Osteoblast (primary cell): ENCODE measurements at places on chromosomes 3 and 15. TPM values are rescaled to one million over a fixed set of nuclear protein-coding genes. Genes with fewer than 3 reads are reported as not detected.
A peak's percentile ranks its signal among the peaks of the same experiment; 100 is the strongest.

DNA sequence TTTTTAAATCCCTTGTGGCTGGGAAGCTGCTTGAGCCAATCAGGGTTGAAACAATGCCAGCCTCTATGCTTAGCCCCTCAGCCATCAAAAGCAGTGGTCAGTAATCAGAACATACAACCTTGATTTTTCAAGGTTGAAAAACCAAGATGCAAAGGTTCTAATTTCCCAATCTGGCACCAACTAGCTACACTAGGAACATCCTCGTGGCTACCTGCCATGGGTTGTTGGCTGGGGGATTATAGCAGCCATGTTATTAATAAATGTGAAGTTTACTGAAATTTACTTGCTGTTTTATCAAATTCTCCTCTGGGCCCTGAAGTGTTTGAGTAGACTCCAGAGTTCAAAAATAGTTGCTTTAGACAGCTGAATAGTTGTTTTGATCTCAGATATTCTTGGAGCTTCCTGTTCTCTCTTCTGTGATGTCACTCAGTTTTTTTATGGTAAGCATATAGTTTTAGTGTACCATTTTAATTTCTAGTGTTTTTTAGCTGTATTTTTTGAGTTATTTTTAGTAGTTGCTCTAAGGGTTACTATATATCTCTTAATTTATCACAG, 31.9 kb downstream of the PCCB start:
- no peak for DNase-seq

The CCR9 gene
- total RNA-seq: not detected in 2 replicates

The GOLGA8O gene
- 0.88 and 1.1 TPM in 2 replicates for total RNA-seq

DNA sequence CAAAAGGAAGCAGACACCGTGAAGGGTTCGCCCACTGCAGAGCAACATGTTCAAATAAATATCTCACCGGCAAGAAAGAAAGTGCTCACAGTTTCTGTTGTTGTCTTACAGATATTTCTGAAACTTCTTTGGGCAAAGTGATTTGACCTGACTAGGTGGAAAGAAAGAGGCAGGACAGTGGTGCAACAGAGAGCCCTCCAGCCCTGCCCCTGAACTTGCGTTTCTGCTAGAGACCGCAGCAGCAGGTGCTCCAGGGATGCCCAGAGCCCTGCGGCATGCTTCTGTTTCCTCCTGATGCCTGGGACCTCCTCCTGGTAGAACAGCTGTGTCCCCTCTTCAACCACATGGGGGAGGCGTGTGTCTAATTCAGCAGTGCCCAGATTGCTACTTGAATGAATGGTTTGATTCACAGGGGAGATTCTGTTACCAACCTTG, 123.4 kb downstream of the ATP10A start:
- DNase-seq: peak; percentile 83

DNA sequence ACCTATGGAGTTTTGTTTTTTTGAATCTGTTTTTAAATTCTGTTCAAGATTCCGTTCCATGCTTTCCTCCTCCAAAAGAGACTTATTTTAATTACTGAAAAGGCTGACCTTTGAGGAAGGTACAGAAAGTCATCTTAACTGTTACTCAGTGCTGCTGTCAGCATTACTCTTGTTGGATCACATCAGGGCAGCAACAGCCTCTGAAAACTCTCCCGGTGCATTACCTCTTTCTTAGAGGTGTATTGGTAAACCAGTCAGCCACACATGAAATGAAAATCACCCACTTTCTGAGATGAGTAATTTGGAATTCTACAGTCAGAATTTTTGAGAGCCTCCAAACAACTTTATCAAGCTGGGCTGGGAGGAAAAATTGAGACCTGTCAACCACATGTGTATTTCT, 88.5 kb upstream of the LIMD1 start:
- DNase-seq: no peak

The ATP13A5 gene
- total RNA-seq: not detected in 2 replicates

DNA sequence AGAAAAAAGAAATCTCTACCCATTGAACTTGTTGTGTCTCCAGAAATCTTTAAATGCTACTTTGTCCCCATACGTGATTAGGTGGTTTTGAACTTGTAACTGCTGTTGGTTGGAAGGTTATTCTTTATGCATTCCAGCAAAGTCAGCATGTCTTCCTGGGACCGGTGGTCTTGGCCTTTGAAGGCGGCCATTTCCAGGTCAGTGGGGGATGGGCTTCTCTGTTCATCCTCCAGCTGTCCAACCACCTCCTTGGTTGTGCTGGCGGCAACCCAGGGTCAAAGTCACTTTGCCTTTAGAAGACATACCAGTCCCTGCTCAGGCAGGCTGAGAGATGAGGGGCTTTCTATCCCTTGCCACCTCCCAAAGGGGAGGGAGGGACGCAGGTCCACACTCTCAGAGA, 37.9 kb upstream of the ARL8B start:
- DNase-seq: no peak

DNA sequence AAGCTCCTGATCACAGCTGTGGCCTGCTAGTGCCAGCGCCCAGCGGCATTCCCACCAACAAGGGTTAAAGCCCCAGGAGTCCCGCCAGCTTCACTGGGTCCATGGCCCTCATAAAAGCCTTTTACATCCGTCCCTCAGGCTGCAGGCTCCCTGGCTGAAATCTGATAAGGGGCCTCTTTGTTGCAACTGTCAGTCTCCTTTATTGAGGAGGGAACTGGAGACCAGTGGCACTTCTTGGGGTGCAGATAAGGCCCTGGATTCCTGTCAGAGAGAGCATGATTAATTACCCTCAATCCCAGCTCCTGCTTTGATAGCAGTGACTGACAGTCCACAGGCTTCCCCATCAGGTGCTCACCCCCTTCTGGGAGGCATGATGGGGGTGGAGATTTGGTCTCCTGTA, 30.9 kb upstream of the CLK3 start:
- DNase-seq: no peak

DNA sequence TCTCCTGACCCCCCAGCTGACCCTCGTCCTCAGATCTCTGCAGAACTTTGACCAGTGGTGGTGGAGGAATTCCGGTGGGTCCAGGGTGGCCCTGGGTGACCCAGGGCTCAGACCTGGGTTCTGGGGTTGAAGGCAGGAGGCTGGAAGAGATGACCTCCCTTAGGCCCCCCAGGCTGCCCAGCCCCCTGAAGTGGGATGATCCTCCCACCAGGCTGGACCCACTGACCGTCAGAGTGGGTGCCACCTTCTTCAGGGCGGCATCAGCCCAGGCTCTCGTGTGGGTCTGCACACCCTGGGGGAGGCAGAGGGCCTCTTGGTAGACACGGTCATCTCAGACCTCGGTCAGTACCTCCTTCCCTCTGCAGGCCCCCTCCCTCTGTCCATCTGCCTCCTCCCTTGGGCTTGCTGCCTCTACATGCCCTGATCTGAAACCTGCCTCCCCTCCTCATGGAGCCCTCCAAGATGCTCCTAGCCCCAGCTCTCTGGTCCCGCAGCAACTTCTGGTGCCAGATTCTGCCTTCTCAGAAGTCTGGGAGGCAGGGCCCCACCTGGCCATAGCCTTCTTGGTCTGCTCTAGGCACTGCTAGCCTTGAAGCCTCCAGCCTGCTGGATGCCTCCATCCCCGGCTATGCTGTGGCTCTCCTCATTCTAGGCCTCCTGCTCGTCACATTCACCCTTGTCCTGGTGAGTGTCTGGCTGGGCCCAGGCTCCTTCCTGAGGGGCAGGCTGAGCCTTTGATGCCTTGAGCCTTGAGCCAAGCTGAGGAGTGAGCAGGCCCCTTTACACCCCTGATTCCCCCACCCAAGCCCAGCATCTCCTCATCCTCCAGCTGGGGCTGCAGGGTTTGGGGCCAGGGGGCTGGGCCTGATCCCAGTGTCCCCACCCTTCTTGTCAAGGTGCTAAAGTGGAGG, 49.1 kb upstream of the CSPG4 start:
- DNase-seq: no peak
